ENCODE measurements at places on chromosomes 4 and X.

DNA sequence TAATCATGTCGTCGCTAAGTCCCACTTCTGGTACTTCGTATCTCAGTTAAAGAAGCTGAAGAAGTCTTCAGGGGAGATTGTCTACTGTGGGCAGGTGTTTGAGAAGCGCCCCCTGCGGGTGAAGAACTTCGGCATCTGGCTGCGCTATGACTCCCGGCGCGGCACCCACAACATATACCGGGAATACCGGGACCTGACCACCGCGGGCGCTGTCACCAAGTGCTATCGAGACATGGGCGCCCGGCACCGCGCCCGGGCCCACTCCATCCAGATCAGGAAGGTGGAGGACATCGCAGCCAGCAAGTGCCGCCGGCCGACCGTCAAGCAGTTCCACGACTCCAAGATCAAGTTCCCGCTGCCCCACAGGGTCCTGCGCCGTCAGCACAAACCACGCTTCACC is 11.3 kb downstream of the PNCK start:
- no peak for DNase-seq

DNA sequence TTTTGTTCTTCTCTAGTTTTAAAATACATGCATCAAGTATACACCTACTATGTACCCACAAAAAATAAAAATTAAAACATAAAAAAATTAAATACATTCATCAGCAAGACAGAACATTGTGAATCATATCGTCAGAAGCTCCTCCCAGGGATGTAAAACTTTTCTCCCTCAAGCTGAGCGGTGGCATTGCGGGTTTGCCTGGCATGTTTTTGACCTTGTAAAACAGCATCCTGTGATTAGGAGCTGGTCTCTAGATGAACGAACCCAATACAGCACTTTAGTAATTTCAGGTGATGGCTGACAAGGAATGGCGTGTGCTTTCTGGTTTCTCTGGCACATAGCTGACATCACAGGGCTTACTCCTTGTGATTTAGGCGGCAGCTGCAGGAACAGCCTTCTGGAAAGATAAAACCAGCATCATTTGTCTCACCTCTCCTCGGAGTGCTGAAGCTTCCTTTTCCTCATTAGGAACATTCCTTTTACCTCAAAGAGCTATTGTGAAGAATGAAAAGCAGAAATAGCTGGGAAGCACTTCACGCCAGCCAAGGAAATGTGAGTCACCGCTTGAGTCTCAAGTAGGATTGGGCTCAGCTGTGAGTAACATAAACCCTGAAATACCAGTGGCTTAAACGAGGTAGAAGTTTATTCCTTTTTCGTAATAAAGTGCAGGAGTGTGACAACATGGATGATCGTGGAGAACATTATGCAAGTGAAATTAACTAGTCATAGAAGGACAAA is 44.3 kb downstream of the NYX start:
- DNase-seq: no peak

DNA sequence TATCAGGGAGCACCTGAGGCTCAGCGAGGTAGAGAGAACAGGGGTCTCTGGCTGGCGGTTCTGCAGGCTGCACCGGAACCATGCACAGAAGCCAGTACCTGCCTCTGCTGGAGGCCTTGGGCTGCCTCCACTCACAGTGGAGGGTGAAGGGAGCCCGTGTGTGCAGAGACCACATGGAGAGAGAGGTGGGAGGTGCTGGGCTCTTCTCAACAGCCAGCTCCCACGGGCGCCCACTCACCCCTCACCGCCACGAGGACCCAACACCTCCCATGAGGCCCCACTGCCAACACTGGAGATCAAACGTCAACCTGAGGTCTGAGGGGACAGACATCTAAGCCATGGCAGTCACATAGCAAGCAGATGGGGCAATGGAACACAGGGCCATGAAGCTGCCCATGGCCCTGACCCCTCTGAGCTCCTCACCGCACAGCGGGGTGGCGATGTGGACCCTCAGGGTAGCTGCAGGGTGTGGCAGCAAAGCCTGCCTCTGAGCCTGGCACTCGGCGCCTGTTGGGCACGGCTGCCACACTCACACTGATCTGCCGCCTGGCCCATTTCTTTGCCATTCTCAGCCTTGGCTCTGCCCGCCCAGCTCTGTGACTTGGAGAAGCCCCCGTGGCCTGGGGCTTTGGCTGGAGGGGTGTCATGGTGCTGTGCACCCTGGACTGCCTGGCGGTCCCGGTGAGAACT is 44.8 kb downstream of the ADRA2C start:
- DNase-seq: no peak

- no peak for DNase-seq
These were observed 11.9 kb upstream of the KIT start for GRCh38 chr4:54645830-54646229.

GRCh38 chrX:122941806-122942205 is 242.3 kb upstream of the GRIA3 start:
- DNase-seq: no peak

GRCh38 chr4:37799941-37800554 is 26.4 kb upstream of the PGM2 start:
- no peak for DNase-seq

Measured in left lobe of liver (tissue), 2 donors.